ENCODE measurements at places on chromosomes 1 and 21. TPM values are rescaled to one million over a fixed set of nuclear protein-coding genes. Genes with fewer than 3 reads are reported as not detected.
A peak's percentile ranks its signal among the peaks of the same experiment; 100 is the strongest.

- no peak for DNase-seq
These were observed 447.8 kb downstream of the USP25 start for GRCh38 chr21:16177532-16177931.

DNA sequence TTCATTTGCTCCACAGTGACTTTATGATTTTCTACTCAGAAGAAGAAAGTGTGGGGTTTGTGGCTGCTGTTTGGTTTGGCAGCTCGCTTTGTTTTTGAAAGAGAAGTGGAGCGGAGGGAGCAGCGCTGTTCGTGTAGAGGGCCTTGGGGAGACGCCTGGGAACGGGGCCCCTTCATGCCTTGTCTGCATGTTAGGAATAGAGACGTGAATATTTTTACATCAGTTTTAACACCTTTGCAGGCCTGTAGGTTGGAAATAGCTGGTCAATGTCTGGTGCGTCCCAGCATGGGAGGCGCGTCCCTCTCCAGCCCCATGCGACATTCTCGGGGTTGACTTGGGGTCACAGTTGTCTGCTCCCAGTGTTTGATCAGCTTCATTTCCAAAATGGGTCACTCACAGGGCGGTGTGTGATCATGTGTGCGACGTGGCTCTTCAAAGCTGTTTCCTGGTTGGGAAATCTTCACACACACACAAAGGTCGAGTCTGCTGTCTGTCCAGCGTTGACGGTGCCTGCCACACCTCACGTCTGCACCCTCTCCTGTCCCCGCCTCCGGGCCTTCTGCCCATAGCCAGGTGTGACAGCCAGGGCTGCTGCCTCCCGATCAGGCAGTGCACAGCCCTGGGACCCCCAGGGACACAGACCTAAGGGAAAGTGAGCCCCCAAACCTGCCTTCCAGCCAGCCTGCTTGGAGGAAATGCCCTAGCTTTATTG lies 149.2 kb downstream of the PSMG1 start:
- DNase-seq: peak; percentile 84

- DNase-seq: no peak
These were observed 28.1 kb upstream of the SDC3 start for GRCh38 chr1:30936541-30937171.

GRCh38 chr1:212668477-212668876 lies 31.2 kb downstream of the BATF3 start:
- DNase-seq: peak; percentile 53

GRCh38 chr1:247453245-247453644 lies 4.7 kb downstream of the OR2B11 start:
- DNase-seq: no peak

- DNase-seq: no peak
These were observed 12.9 kb downstream of the CAMK2N1 start for GRCh38 chr1:20472860-20473711.

GRCh38 chr1:225996946-225997545 lies 2.1 kb downstream of the SDE2 start:
- no peak for DNase-seq

DNA sequence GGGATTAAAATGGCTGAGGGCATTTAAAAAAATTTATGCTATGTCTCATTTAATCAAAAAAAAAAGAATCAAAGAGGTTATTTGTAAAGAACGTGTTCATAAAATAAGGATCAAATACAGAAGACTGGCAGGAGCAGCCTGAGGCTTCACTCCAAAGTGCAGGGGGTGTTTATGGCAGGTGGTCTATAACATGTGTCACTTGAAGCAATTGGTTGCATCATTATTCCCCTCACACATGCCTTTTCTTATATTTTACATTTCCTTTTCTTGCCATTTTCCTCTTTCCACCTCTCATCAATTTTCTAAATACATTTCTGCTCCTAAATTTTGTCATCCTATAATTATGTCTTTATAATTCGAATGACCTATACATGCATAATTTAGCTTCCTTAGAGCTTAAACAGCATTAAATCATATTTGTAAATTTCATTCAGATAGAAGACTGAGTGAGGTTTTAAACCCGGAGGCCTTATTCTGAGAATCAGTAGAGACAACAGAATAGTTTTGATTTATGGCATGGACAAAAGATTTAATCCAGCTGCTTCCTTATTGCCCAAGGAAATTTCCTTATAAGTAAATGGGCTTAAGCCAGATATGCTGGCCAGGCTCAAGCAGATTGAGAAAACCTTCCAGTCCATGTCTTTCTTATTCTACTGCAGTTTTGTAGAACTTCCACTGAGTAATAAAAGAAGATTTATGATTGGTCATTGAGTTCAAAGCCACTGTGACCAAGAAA lies 322.8 kb downstream of the TGFB2 start:
- DNase-seq: no peak

DNA sequence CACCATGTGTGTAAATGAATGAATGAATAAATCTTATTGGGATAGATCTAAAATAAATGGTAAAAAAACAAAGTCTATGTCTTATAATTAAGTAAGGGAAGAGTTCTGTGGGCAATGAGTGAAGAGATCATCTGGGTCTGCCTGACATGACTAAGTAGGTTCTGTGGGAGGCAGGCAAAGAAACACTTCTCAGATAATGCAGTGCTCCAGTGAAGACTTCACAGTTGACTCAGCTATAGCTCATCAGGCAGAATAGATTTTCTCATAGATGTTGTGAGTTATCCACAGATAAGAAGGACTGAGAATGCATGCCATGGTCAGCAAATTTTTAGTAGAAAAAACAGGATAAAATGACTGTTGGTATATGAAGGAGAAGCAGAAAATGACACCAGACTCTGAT lies 12.4 kb downstream of the KRTAP22-2 start:
- no peak for DNase-seq

- no peak for DNase-seq
These were observed 14.6 kb upstream of the SLC2A1 start for GRCh38 chr1:42973286-42973685.

- DNase-seq: no peak
These were observed 60.1 kb upstream of the SMYD2 start for GRCh38 chr1:214220891-214221290.

GRCh38 chr1:41341772-41342562 lies 19.3 kb upstream of the FOXO6 start:
- peak; percentile 83 for DNase-seq

- peak; percentile 93 for DNase-seq
These were observed at the start of gene XKR8 for GRCh38 chr1:27959792-27960603. TSS of gene XKR8 (plus strand) at chr1:27959973. CDS start at chr1:27960070, 97 bp downstream.

DNA sequence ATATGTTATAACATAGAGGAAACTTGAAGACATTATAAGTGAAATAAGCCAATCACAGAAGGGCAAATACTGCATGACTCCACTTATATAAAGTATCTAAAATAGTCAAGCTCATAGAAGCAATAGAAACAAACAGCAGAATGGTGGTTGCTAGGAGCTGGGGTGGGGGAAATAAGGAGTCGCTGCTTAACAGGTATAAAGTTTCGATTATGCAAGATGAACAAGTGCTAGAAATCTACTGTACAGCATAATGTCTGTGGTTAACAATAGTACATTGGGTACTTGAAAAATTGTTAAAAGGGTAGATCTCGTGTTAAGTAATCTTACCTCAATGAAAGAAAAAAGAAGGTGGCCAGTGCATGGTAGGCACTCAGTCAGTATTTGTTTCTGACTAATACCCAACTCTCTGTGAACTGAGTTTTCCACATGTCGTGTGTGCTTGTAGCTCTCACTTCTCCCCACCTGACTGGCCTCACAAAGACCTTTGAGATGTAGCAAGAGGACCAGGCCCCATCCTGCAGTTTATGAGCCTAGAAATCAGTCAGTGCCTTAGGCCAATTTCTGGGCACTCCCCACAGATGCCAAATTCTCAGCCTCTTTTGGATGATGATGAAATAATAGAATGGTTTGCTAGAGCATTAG lies 14.7 kb upstream of the SPRR5 start:
- DNase-seq: no peak

DNA sequence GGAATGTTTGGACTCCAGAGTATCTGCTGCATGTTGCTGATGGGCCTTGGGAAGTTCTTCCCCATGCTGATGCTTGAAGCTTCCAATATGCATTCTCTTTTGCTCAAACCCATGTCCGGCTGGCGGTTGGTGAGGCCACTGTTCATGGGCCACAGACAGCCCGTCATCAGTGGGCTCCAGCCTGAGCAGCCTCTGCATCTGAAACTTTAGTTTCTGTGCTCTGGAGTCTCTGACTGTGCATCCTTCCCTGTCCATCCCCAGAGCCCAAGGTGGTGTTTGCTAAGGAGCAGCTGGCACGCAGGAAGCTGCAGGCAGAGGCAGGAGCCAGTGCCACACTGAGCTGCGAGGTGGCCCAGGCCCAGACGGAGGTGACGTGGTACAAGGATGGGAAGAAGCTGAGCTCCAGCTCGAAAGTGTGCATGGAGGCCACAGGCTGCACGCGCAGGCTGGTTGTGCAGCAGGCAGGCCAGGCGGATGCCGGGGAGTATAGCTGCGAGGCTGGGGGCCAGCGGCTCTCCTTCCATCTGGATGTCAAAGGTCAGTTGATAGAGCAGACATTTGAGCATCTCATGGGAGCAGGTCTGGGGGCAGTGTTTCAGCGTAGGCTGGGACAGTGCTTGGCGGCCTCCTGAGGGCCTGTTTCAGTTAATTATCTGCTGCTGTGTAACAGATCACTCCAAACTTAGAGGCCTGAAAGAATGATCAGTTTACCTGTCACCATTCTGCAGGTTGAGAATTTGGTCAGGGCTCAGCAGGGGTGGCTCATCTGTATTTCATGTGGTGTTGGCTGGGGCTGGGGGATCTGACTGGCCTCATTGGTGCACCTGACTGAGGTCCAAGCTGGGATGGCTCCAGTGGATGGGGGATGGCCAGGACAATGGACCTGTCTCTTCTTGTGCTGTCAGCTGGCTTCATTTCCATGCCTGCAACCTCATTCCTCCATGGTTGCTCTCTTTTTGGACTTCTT lies 16.6 kb downstream of the OBSCN start:
- DNase-seq: peak; percentile 88

DNA sequence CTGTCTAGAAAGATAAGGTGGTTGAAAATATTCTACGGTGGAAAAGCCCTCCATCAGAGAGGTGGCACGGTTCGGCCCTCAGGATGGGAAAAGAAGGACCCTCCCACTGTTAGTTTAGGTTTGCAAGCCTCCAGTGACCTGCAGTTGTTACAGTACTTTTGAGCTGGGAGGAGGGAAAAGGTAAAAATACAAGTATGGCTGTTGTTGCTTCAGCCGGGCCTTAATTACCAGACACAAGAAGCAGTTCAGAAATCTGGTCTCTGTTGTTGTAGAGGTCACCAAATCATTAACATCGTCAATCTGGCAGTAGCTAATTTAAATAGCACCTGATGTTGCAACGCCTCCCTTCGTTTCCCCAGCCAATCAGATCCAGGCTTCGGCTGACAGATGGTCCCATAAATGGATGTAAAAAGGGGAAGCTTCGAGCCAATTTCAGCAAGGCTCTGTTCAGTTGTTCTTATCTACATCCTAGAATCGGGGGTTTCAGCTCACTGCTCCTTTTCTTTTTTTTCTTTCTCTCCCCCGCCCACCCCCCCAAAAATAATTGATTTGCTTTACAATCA lies at the start of gene ELAVL4:
Gene ELAVL4, plus strand, starts transcription at position 424 of the 563 bp plus-strand sequence. CDS start 270 bp downstream, outside the sequence.
- no peak for DNase-seq

DNA sequence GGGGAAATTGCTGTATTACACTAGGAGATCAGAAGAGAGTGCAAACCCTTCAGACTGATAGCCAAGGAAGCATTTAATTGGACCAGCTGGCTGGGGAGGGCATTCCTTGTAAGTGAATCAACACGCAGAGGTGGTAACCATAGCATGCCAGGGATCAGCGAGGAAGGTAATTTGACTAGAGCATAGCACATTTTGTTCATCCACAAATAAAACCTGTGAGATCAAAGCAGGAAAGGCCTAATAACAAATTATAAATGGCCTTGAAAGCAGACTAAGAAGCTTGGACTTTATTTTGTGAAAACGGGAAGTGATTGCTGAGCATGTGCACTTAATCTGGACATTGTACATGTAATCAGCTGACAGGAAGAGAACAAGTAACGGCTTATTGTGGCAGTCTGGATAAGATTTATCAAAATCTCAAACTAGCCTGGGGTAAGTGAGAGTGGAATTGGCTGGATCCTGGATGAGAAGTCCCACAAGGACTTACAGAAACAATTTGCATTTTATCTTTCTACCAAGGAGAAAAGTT lies 11.7 kb upstream of the CD55 start:
- no peak for DNase-seq

DNA sequence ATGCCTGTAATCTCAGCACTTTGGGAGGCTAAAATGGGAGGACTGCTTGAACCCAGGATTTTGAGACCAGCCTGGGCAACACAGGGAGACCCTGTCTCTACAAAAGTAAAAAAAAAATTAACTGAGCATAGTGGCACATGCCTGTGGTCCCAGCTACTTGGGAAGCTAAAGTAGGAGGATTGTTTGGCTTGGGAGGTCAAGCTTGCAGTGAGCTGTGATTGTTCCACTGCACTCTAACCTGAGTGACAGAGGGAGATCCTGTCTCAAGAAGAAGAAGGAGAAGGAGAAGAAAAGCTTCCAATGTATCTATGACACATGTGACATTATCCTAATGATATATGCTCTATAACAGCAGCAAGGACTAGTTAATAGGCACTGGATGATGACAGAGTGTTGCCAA lies 20.1 kb upstream of the ARHGAP29 start:
- DNase-seq: no peak

DNA sequence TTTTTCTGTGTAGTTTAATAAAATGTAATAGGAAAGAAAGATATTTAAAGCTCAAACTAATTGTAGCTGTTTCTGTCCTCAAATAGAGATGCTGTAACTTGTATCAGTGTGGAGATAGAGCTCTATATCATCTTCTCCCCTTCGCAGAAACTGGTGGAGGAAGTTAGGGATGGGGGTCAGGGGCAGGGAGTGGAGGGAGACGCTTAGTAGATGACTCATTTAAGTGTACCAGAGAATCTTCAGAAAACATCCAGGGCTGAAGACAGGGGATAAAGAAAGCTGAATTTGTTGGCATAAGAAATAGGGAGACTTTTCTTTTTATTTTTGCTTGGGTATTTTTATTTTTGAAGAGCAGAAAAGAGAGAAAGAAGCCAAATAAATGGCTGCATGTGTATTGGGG lies 282.6 kb upstream of the DPYD start:
- no peak for DNase-seq

The TFF3 gene
- total RNA-seq: 5.5 TPM

The TAF12 gene
- 21.9 TPM for total RNA-seq

The S100A8 gene
- total RNA-seq: 674 TPM

The POU3F1 gene
- 0.19 TPM for total RNA-seq

The KCNN3 gene
- 0.96 TPM for total RNA-seq

The ERG gene
- 37.4 TPM for total RNA-seq

The OR2T27 gene
- total RNA-seq: not detected

The TIE1 gene
- 42.6 TPM for total RNA-seq

The ITGB3BP gene
- 8.1 TPM for total RNA-seq

The TMEM50B gene
- 36.1 TPM for total RNA-seq

The LCE3D gene
- not detected for total RNA-seq

The ADORA3 gene
- 17.2 TPM for total RNA-seq

The REN gene
- total RNA-seq: 1.3 TPM

The EXO1 gene
- total RNA-seq: 0.48 TPM
